ENCODE measurements at places on chromosomes 3 and 15. TPM values are rescaled to one million over a fixed set of nuclear protein-coding genes. Genes with fewer than 3 reads are reported as not detected.

GRCh38 chr3:139327861-139328260 is 16.0 kb upstream of the MRPS22 start:
- no peaks in the 10 kb centered on the region for H3K36me3 ChIP-seq
- DNase-seq: no peak
- peaks cover 4% of the 10 kb centered on the region for H3K4me1 ChIP-seq
- H3K27me3 ChIP-seq: peaks cover 13% of the 10 kb centered on the region

DNA sequence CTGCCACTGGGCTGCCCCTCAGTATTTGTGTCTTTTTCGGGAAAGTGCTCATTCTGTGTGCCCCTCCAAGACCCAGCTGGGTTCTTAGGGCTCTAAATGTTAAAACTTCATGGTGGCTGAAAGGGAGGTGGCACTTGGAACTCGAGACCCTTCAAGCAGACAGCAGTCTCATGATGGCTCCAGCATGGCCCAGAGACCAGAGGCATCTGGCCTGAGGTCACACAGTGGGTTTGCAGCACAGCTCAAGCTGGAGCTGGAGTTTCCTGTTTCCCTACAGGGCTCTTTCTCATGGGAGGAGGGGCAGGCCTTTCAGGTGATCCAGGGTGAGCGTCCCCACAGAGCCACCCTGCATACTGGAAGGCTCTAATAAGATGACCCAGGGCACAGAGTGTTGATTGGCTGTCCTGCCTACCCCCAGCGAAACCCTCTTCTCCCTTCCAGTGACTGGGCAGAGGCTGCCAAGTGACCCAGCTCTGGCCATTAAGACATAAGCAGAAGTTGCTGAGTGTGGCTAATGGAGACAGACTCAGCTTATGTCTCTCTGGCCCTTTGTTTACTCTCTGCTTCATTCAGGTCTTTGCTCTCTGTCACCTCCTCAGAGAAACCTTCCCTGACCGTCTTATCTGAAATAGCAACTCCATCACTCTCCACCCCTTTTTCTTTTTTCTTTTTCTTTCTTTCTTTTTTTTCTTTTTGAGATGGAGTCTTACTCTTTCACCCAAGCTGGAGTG is 166.6 kb upstream of the SMAD3 start:
- no peak overlapping the region for H3K27ac ChIP-seq
- no peak for DNase-seq
- no peak overlapping the region for H3K4me3 ChIP-seq

DNA sequence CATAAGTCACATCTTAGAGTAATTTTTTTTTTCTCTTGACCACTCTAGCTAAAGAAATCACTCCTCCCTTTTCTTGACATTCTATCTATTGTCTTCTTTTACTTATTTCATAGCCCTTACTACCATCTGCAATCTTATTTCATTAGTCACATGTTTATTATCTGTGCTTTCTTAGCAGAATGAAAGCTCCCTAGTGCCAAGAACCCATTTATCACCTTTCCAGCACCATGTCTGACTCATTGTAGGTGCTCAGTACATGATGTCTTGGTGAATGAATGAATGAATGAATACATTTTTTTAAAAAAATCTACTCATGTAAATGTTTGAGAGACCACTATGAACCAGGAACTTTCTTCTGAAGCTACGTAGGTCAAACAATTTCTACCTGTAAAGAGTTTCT is 157.2 kb downstream of the CADPS start:
- no peaks in the 10 kb centered on the region for H3K4me1 ChIP-seq
- no peaks in the 10 kb centered on the region for H3K36me3 ChIP-seq
- no peak overlapping the region for H3K27ac ChIP-seq
- H3K27me3 ChIP-seq: peaks cover 8% of the 10 kb centered on the region

GRCh38 chr3:56833536-56833935 is 31.8 kb upstream of the ARHGEF3 start:
- peaks cover 28% of the 10 kb centered on the region for H3K4me1 ChIP-seq
- H3K36me3 ChIP-seq: no peaks in the 10 kb centered on the region
- no peaks in the 10 kb centered on the region for H3K27me3 ChIP-seq
- DNase-seq: no peak
- no peak overlapping the region for H3K4me3 ChIP-seq
- H3K27ac ChIP-seq: no peak overlapping the region

PLSCR4 gene
- not detected for polyA plus RNA-seq

MESP1 gene
- 0.81 TPM for polyA plus RNA-seq

SLCO2A1 gene
- polyA plus RNA-seq: not detected
